CD8-positive, alpha-beta memory T cell (primary cell): ENCODE measurements at places on chromosomes 2 and 18.

GRCh38 chr2:81895620-81896250, 1591.2 kb upstream of the LRRTM1 start:
- no peak for DNase-seq

- DNase-seq = no peak
Measured at GRCh38 chr18:32661486-32662299, 111.1 kb downstream of the KLHL14 start.

- DNase-seq = no peak
Measured at GRCh38 chr2:63378589-63378988, 209.7 kb downstream of the WDPCP start.

GRCh38 chr2:45123521-45124191, 114.4 kb upstream of the SIX2 start:
- no peak for DNase-seq

DNA sequence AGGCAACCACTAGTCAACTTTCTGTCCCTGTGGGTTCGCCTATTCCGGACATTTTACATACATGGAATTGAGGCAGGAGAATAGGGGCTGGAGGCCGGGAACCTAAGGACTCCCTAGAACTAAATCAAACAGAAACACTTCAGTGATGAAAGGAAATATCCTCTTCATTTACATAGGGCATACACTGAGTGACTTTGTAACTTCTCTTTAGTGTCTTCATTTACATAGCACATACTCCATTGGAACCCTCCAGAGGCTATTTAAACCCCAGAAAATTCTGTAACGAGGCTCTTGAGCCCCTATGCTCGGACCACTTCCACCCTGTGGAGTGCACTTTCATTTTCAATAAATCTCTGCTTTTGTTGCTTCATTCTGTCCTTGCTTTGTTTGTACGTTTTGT, 56.5 kb downstream of the CCDC195 start:
- no peak for DNase-seq

DNA sequence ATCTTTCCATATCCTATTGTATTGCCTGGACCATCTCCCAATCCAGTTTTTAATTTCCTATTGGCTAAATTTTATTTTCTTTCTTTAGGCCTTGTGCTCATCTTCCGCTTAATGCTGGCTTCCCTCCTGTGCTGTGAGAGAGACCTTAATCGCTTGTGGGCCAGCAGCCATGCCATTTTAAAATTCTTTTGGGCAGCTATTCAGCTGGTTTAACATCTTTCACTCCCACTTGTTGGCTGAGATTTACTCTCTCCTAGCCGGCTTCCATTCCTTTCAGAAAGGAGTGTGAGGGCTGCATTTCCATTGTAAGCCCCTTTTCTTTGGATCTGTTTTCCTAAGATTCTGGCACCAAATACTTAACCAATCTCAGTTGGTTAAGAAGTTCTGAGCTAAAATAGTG, 140.9 kb upstream of the RASGRP3 start:
- no peak for DNase-seq

DNA sequence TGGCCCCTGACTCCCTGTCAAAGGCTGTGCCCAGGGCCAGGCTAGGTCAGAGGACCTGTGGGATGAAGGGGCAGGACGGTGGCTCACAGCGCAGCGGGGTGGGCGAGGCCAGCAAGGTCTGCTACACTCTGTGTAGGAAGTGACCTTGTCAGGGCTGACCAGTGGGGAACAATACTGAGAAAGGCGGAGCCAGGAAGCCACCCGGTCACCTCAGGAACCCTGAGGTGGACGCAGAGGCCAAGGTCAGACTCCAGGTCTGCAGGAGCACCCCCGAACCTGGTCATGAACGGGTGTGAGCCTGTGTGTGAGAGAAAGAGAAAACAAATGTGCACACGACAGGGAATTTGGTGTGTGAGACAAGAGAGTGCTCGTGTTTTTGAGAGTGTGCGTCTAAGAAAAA, 72.3 kb downstream of the SMAD7 start:
- no peak for DNase-seq

DNA sequence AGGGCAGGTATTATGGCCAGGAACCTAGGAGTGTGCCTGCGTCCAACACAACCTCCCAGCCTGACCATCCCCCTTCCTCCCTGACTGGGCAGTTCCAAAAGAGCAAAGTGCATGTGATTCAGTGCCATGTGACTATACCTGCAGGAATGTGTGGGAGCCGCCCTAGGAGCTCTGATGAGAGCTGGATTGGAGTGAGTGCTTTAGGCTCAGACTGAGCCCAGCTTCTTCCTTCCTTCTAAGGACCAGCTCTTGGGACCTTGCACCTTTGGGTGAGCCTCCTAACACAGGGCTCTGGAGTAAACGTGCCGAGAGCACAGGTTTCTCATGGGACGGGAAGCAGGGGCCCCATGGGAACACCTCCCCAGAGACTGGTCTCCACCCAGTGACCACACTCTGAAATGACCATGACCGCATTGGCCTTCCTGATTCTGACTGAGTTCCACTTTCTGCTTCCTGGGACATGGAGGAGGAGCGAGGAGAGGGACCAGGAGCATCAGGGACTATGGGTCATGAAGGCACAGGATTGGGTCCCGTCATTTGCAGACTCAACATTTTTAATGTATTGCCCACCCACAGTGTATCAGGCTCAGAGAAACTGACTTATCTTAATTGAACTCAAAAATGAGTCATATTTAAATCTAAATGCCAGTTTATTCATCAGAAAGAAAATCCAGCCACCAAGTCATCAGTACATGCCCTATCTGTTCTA, 87.8 kb upstream of the BCL2L11 start:
- DNase-seq = no peak

DNA sequence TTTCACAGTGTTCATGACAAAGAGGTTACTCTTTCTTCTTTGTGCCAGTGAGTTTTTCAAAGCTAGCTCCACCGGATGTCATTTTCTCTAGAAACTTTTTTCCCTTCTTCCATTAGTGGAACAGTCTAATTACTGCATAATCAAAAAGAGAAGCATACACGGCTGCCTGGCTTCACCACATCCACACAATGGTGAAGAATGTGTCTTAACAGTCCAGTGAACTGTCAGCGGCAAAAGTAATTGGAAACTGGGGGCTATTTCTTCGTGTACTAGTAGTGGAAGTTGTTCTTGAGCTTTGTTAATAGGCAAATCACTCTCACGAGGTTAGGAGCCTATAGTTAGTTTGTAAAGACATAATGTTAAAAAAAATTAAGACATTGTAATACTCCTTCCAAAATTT, 32.9 kb upstream of the PIK3C3 start:
- DNase-seq = no peak

DNA sequence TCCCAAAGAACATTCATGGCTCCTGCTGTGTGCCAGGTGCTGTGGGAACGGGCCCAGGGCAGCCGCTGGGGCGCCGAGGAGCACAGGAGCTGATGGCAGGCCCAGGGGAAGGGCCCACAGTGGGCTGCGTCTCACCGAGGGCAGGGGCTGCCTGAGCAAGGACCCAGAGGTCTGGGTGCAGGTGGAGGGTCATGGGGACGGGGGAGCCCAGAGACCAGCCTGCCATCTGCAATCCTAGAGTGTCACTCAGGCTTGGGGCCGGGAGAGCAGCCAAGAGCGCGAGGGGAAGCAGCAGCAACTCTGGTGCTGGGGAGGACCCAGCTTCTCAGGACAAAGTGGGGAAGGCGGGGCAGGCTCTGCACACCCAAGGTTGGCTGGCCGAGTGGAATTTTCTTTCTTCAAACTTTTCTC, 207.4 kb downstream of the HDAC4 start:
- no peak for DNase-seq

DNA sequence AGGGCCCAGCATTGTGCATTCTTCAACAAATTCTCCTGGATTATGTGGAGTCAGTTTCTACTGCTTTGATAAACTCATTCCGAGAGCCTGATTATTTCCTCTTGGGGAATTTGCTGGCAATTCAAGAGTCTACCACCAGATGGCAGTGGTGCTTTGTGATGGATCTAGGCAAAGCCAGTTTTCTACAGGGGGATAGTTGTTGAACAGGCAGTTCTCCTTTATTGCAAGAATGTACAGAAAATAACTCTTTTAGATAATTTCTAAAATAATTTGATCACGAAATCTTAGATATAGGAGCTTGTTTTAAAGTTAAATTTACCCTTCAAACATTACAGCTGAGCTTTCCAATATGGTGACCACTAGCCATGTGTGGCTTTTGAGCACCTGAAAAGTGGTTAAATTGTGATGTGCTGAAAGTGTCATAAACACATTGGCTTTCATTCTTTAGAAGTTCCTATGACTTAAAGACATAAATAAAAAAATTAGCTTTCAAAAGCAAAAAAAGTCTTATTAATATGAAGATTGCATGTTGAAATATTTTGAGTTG, 66.7 kb upstream of the HAAO start:
- peak; percentile 63 for DNase-seq

DNA sequence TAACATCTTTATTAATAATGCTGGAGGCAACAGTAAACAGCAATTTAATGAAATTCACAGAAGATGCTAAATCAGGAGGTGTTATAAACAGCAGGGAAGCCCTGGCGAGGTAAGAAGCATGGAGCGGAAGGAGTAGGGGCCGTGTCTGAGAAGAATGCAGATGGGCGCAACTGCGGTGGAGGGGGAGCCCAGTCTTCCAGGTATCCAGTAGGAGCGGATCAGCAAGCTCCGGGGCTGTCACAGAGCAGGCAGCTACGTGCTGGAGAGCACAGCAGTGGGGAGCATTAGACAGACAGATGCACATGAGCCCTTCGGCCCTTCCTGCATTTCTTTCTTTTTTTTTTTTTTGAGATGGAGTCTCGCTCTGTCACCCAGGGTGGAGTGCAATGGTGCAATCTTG, 82.3 kb downstream of the SH3RF3 start:
- no peak for DNase-seq

- DNase-seq = no peak
Measured at GRCh38 chr2:123771928-123772632, 253.0 kb upstream of the CNTNAP5 start.

GRCh38 chr2:218860950-218861381, 1.4 kb downstream of the WNT6 start:
- no peak for DNase-seq

GRCh38 chr2:151810489-151810888, 17.7 kb downstream of the ARL5A start:
- DNase-seq = no peak

- DNase-seq = no peak
Measured at GRCh38 chr2:127175041-127175721, 44.9 kb downstream of the CYP27C1 start.

GRCh38 chr2:138307099-138307498, 194.5 kb upstream of the SPOPL start:
- DNase-seq = no peak

GRCh38 chr2:240293557-240294461, 141.7 kb upstream of the GPC1 start:
- no peak for DNase-seq

- no peak for DNase-seq
Measured at GRCh38 chr2:119921825-119922224, 91.1 kb upstream of the EPB41L5 start.

- no peak for DNase-seq
Measured at GRCh38 chr18:77461062-77461688, 211.5 kb downstream of the GALR1 start.

GRCh38 chr2:157744571-157745076, 116.0 kb upstream of the ACVR1C start:
- no peak for DNase-seq

GRCh38 chr2:168601741-168602140, 145.7 kb downstream of the CERS6 start:
- DNase-seq = no peak

- DNase-seq = no peak
Measured at GRCh38 chr2:88540346-88540745, 86.9 kb downstream of the EIF2AK3 start.

GRCh38 chr2:127607399-127607908, 38.5 kb upstream of the GPR17 start:
- DNase-seq = no peak

DNA sequence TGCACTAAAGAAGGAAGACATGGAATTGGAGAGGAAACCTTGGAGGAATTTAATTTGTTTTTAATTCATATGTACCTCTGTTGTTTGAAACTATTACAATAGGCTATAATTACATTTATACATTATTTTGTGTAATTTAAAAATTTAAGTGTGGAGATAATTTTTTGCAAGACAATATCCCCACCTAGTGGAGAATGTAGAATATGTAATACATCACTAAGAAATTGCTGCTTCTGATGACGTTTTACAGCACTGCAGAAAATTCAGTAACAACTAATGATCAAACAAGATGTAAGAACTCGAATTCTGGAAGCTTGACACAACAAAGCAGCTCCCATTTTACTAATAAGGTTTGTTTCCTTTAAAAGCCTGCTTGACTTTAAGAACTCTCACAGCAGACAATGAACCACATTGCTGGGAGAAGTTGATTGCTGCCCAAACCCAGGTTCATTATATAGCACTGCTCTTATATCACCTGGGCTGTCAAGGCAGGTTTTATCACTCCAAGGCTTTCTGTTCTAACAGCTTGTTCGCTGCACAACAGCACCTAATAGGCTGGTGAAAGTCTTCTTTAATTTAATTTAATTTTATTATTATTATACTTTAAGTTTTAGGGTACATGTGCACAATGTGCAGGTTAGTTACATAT, 53.4 kb downstream of the THADA start:
- DNase-seq = peak; percentile 41

DNA sequence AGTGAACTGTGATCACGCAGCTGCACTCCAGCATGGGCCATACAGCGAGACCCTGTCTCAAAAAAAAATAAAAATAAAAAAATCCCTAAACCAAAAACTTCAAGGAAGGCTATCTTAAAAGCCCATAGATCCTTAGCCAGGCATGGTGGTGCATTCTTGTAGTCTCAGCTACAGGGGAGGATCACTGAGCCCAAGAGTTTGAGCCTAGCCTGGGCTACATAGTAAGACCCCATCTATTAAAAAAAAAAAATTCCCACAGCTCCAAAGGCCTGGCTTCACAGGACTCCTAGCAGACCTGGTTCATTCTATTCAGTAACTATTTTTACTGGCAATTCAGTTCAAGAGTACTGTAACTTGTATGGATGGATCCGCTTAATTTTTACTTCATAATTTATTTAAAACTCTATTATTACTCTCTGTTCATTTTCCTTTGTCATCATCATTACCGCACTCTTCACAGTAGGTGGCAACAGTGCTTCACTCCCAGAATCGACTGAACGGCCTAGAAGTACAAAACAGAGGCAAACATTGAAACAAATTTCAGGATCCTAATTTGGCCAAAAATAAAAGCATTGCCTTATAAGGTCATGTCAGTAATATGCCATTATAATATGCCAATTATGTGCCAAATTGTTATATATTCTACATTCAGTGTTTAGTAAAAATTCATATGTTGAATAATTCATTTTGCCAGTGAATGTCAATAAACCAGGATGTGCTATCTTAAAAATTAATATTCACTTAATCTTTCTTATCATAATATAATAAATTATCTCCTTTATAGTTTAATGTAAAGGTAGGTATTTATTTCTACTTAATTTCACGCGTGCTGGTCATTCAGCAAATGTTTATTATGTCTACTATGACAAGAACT, 14.3 kb upstream of the STAM2 start:
- DNase-seq = no peak

DNA sequence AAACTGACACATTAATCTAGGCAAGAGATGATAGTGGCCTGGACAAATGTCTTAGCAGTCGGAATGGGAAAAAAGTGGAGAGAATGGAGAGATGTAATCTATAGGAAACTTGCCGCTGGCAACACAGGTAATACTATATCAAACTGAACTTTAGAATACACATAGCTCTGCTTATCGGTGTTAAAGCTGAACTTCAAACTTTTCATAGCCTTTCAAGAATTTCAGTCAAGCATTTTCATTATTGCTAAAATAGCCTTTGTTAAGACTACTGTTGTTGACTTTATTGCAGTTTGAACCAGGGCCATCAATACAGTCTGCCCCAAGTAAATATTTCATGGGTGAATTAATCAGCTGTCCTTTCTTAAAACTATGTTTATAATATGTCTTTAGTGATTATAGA, 12.9 kb upstream of the CHST9 start:
- no peak for DNase-seq
